ENCODE measurements at places on chromosomes 16 and 17.

DNA sequence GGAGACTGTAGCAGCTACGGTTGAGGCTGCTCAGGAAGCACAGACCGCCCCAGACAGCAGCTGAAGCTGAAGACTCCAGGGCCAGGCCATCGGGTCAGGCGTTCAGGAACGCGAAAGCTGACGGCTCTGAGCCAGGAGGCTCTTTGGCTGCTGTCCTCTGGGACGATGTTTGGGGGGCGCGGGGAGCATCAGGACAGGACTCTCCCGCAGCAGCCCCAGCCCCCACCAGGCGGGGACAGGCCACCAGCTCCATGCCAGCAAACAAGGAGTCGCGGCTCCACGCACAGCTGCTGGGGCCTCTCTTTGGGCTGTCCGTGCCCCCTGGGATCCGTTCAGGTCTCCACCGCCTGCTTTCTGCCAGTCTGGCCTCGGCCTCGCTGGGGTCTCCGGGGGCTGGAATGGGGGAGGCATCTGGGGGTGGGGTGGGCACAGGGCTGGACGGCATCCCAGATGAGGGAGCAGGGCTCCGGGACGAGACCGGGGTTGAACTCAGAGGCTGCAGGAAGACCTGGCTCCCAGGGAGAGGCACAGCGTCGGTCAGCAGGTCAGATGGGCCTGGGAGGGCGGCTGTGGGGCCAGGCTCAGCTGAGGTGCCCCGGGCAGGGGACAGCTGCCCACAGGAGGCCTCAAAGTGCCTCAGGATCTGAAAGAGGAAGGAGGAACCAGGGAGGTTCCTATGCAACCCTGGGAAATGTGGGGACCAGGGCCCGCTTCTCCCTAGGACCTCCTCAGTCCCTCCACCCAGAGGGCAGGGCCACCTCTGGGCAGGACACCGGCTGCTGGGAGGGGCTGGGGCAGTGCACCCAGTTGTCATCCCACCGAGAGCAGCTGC, 6.3 kb upstream of the CEP131 start:
- no peak for DNase-seq

DNA sequence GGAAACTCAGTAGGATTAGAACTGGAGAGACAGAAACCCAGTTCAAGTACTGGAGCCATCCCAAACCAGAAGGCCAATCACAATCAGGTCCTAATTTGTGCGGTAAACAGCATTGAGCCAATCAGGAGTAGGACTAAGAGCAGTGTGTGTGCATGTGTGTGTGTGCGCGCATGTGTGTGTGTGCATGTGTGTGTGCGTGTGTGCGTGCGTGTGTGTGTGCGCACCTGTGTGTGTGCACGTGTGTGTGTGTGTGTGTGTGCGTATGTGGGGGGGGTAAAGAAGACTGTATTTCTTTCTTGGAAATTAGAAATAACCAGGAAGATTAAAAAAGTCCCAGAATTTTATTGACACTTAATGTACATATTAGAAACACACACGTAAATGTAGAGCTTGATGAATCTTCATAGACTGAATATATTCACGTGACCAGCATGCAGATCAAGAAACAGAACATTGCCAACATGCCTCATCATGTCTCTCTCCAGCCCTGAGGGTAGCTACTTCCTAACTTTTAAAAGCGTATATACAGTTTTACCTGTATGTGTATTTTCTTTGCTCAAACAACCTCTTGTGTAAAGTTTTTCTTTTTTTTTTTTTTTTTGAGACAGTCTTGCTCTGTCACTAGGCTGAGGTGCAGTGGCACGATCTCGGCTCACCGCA, 919 bp upstream of the DHRS7C start:
- DNase-seq, result no peak

GRCh38 chr17:3043737-3044365, 19.6 kb downstream of the OR1D5 start:
- DNase-seq, result no peak

DNA sequence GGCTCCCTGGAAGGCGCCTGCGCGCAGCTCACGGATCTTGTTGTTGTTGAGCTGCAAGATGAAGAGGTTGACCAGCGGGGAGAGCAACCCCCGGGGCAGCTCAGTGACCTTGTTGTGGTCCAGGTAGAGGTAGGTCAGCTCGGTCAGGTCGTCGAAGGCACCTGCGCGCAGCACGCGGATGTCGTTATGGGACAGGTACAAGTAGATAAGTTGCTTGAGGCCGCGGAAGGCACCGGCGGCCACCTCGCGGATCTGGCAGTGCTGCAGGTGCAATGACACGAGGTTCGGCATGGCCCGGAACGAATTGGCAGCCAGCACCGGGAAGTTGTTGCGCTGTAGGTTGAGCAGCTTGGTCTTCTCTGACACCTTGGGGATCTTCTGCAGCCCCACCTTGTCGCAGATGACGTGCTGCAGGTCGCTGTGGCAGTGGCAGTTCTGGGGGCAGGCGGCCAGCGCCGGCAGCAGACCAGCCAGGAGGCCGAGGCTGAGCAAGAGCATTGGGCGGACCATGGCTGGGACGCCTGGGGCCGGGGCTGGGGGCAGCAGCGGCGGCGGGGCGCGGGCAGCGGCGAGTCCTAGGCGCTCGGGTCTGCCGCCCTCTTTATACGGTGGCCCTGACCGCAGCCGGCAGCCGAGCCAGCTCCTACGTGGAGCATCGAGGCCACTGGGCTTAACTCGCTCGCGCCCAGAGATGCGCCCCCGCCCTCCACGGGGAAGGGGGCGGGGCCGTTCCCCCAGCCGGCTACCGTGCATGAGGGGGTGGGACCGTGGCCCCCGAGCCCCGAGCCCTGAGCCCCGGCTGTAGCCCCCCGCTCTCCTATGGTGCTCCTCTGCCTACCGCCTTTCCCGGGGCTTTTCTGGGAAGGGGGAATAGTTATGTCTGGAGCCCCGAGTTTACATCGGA, at the start of gene CHAD:
CHAD (minus strand) TSS at position 577 of the 904 bp plus-strand sequence; CDS start at position 510, 67 bp downstream.
- no peak for DNase-seq

Measured in CMK (cell line).